Epithelial cell of alveolus of lung (primary cell): ENCODE measurements at places on chromosomes 7 and 10. TPM values are rescaled to one million over a fixed set of nuclear protein-coding genes. Genes with fewer than 3 reads are reported as not detected.

Gene BAG3
- total RNA-seq, result 38.8 and 44.2 TPM in 2 replicates

Gene C10orf53
- total RNA-seq, result not detected in 2 replicates

Gene AMPH
- 2.8 and 6.0 TPM in 2 replicates for total RNA-seq

Gene STOX1
- total RNA-seq, result 0.48 TPM in 1 of 2 replicates, not detected in the other

Gene PSTK
- 4.9 and 5.7 TPM in 2 replicates for total RNA-seq

Gene ZNF488
- total RNA-seq, result 0.24 and 0.52 TPM in 2 replicates

Gene DRGX
- not detected in 2 replicates for total RNA-seq

Gene CADPS2
- total RNA-seq, result 6.2 and 8.8 TPM in 2 replicates

Gene SCIN
- 0.26 TPM in 1 of 2 replicates, not detected in the other for total RNA-seq

Gene CYP26C1
- total RNA-seq, result 0.13 TPM in 1 of 2 replicates, not detected in the other

Gene HABP2
- total RNA-seq, result not detected in 2 replicates

Gene AGAP9
- 1.3 and 4.6 TPM in 2 replicates for total RNA-seq

Gene RBP3
- not detected in 2 replicates for total RNA-seq

Gene MMP21
- 0.08 TPM in 1 of 2 replicates, not detected in the other for total RNA-seq

Gene RPEL1
- total RNA-seq, result 0.13 TPM in 1 of 2 replicates, not detected in the other

Gene PSD
- 6.8 and 12.2 TPM in 2 replicates for total RNA-seq

Gene GNG11
- 50.5 and 76.7 TPM in 2 replicates for total RNA-seq

Gene PAPOLB
- not detected in 2 replicates for total RNA-seq

Gene GJD4
- total RNA-seq, result not detected in 2 replicates
